ENCODE measurements at places on chromosomes 2 and 18.

- DNase-seq: no peak
Observed at GRCh38 chr18:31508781-31509180, 10.8 kb downstream of the DSG2 start.

DNA sequence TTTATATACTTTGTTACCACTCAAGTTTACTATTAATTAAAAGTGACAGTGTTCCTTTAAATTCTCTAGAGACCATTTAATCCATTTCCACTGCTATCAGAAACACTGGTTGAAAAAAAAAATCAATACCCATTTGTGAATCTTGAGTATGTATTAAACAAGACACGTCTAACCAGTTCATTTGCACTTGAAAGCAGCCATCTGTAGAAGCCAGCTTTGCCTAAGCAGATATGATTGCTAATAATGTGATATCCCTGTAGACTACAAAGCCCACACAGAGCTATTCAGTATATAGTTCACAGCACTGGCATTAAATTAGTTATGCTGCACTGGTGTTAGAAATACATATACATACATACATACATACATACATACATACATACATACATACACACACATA lies 111.8 kb upstream of the SP3 start:
- DNase-seq: no peak

- no peak for DNase-seq
Observed at GRCh38 chr18:53819174-53819573, 405.3 kb downstream of the MBD2 start.

DNA sequence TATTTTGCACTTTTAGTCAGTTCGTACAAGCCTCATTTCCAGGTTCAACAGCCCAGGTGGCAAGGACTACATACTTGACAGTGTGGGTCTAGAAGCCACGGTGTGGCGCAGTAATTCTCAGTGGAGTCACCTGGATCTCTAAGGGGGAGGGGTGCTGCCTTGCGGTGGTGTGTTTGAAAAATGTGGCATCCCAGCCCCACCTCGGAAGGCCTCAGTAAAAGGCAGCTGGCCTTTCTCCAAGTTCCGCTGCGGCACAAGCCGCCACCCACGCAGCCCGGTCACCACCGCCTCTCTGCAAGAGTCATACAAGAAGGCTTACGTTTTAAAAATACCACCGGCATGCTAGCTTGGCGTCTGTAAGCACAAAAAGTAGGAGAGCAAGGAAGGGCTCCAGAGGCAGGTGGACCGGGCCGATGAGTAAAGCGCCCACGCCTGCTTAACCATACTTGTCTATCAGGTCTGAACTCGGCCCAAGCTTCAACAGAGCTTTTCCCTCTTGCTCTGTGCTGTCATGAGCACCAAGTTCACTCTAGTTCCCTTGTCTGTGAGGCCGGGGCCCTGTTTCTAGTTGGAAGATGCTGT lies 49.5 kb downstream of the SPRED2 start:
- peak; percentile 18 for DNase-seq

DNA sequence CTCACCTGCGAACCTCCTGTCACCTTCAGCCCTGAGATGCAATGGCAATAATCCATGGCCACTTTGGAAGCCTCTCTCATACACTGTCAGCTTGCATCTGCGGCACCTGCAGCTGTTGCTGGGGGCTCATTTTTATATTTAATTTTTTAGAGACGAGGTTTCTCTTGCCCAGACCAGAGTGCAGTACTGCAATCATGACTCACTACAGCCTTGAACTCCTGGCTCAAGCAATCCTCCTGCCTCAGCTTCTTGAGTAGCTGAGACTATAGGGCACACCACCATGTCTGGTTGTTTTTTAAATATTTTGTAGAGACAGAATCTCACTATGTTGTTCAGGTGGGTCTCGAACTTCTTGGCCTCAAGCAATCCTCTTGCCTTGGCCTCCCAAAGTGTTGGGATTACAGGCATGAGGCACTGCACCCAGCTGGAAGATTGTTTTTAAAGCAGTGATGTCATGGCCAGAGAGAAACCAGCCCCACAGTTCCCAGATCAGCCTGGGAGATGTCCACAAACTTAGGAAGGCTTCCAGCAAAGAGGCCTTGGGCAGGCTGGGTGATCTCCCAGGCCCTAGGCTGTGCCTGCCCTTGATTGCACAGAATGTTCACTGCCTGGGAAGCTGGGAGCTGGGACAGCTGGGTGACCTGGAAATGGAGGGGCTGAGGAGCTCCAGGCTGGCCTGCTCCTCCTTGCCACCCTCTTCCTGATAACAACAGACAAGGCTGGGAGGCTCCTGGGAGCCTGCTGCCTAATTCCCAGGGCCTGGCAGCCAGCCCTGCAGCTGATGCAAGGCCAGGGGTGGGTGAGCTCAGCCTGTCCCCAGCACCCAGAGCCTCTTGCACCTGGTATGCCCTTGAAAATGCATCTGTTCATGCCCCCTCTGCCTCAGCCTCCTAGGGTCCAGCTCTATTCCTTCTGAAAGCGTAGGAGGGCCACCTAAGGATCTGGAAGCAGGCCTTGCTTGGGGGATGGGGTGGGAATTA lies 27.1 kb downstream of the SH2D6 start:
- no peak for DNase-seq

GRCh38 chr18:21181766-21182165 lies 60.3 kb upstream of the GREB1L start:
- DNase-seq: no peak

DNA sequence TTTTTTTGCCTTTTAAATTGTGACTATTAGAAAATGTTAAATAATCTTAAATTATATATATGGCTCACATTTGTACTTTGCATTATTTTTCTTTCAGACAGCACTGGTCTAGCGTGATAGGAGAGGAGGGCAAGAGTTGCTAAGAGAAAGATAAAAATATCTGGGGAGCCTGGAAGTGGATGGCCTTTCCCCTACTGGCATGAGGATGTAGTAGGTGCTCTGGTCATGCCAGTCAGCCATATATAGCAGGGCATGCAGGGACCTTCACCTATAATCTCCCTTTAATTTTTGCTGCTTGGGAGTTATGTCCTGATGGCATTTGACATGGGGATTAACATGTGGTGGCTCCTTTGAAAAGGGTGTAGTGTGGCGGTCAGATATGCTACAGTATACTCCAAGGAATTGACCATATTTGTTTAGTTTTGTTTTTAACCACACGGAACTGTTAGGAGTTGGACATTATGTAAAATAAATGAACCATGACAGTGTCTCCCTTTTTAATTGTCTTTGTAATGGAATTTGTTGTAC lies 144.7 kb downstream of the BABAM2 start:
- DNase-seq: no peak

- DNase-seq: no peak
Observed at GRCh38 chr2:15367715-15368114, 193.4 kb downstream of the NBAS start.

DNA sequence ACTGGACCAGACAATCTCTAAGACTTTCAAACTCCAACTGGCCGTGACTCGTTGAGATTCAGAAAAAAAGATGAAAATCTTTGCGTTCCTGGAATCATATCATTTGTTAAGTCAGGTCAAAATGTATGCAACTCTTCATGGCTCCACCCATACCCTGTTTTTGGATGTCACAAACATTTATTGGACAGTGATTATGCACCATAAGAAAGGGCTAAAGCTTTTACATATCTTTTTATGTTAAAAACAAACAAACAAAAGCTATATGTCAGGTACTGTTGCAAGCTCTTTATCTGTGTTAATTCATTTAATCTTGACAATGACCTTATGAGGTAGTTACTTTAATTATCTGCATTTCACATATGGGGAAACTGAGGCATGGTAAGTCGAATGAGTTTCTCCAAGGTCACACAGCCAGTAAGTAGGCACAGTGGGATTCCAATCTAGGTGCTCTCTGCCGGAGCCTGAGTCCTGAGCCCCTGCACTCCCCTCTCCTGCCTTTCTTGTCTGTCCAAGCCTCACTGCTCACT lies 145.7 kb upstream of the MYCN start:
- no peak for DNase-seq

DNA sequence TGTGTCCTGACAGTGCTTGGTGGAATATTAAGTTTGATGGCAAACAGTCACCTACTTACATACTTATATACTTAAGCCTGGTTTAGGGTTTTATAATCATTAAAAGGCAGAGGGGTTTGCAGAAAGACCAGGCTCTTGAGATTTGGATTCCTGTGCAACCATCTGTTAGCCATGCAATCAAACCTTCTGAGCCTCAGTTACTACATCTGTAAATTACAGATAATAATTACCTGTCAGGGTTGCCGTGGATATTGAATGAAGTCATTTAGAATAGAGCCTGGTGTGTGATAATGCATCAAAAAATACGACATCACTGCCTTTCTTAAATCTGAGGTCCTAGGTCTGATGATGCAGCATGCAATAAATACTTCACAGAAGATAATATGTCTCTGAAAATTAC lies 152.9 kb downstream of the ARHGAP28 start:
- no peak for DNase-seq

DNA sequence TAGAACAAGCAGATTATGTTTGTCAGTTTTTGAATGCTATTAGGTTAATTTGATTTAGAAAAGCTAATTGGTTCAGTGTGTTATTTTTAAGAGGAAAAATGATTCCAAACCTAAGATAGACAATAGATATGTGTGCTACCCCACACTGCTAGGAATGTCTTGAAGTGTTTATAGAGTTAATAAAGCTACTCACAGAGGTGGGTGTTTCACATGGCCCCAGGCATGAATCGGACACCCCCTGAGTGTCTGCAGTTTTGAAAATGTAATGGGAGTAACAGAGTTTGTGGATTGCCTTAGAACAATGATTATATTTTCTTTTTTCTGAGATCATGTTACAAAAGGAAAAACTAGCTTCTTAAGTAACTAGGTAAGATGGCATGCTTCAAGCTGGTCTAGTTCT lies 348.3 kb downstream of the ADCYAP1 start:
- DNase-seq: no peak

GRCh38 chr2:241803387-241804325 lies 5.3 kb upstream of the NEU4 start:
- no peak for DNase-seq

DNA sequence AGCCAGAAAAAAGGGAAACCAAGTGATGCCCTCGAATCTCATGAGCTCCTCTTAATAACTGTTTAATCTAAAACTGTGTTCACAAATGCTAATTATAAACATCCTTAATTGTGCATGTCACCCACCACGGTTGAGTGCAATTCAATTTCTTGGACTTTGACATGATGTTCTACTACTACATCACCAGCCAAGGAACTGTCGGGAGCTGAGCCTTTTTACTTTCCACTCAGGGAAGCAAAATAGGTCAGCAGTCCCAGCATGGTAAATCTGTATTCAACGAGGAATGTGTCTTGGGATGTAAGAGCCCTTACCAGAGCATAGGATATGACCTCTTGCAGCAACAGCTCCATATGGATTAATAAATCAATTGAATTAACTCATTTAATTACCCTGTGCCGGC lies 20.8 kb upstream of the REG3G start:
- no peak for DNase-seq

- no peak for DNase-seq
Observed at GRCh38 chr2:28161466-28161865, 231.2 kb upstream of the FOSL2 start.

DNA sequence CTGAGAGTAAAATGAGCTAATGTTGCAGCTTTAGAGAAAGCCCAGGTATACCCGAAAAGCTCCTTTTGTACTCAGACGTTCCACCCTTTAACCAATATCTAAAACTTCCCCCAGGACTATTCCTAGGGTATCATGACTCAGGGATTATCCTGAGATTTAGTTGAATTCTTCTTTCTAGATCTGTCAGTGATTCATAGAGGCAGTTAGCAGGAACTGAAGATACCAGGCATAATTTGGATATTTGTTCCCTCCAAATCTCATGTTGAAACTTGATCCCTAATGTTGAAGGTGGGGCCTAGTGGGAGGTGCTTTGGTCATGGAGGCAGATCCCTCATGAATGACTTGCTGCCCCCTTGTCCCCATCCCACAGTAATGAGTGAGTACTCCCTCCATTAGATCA lies 161.2 kb upstream of the LRP1B start:
- DNase-seq: no peak

GRCh38 chr2:217415316-217415715 lies 555.5 kb upstream of the TNP1 start:
- DNase-seq: no peak

DNA sequence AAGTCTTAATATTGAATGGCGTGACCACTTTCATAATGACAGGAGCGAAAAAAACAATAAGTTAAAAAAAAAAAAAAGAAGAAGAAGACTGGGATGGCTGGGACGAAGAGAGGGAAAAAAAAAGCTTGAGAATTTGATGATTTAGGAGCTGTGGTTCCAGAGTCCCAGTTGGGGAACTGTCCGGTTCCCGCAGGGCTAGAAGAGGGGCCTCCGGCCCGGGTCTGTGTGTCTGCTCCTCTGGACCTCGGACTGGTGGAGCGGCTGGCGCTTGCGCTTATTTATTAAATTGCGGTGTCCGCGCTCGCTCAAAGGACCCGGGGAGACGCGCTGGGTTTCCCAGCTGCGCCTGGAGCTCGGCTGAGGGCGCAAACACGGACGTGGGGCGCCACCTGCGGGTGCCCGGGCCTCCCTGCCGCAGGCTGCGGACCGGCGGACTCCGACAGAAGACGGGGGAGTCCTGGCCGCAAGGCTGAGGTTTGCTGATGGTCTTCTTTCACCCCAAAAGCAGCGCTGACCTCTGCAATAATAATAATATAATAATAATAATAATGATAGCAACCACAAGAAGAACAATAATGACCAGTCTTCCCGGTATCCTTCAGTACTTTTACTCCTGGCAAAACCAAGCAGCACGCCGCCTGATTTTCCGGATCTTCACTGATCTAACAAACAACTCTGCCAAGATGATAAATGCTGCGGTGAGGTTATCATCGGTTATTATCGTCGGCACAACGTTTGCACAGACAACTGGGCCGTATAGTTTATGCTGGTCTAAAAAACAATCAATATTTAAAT lies at the start of gene CBLN2:
TSS of gene CBLN2 (minus strand) at position 251 of the 795 bp plus-strand sequence. CDS start 2,182 bp downstream, outside the sequence.
- no peak for DNase-seq

DNA sequence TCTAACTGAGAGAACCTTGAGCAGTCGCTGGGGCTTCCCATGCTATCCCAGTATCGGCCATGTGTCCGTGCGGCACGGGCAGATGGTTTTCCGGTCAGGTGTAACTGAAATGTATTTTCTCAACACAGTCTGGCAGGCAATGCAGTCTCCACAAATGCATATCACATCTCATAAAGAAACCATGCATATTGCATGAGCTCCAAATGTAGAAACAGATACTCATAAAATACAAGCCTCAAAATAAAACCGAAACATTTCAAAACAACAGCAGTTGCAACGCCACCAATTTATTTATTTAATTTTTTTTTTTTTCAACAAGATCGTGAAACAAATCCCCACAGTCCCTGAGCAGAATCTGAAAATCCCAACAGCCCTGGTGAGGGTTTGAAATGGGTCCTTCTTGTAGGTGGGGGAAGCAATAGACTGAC lies 299.4 kb downstream of the LPIN1 start:
- no peak for DNase-seq

DNA sequence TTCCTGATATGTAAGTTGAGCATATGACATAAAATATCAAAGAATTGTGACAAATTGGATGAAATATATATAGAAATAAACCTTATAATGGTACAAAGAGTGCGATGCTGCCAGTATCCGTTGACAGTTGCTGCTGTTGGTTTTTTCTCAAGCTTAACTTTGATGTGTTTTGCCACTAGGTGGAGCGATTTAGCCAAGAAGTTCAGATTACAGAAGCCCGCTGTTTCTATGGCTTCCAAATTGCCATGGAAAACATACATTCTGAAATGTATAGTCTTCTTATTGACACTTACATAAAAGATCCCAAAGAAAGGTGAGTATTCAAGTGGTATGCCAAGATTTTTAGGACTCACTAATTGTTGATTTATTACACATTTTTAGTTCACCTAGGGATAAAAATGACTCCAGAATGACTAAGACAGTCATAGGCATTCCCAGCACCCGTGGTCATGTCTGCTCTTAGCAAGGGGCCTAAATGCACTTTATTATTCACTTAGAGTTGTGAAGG lies 2.1 kb downstream of the RRM2 start:
- DNase-seq: no peak

GRCh38 chr2:6986912-6987361 lies 69.7 kb downstream of the RNF144A start:
- DNase-seq: no peak

All from substantia nigra (tissue), 51 donors.